ENCODE measurements at places on chromosomes 5 and 9. TPM values are rescaled to one million over a fixed set of nuclear protein-coding genes. Genes with fewer than 3 reads are reported as not detected.

The MRPL36 gene
- 118 TPM for total RNA-seq

The TMEM252 gene
- total RNA-seq = not detected

The PRRX2 gene
- 8.8 TPM for total RNA-seq

The SLC22A5 gene
- 21.1 TPM for total RNA-seq

The PRDM9 gene
- total RNA-seq = not detected

The LRRC8A gene
- total RNA-seq = 34.3 TPM

The ABCA2 gene
- total RNA-seq = 26.5 TPM

The PKN3 gene
- total RNA-seq = 16.5 TPM

The SLC6A19 gene
- not detected for total RNA-seq

The HRH2 gene
- total RNA-seq = 0.48 TPM

The MOCS2 gene
- 34.6 TPM for total RNA-seq
